ENCODE measurements at places on chromosomes 6 and 20. TPM values are rescaled to one million over a fixed set of nuclear protein-coding genes. Genes with fewer than 3 reads are reported as not detected.
A peak's percentile ranks its signal among the peaks of the same experiment; 100 is the strongest.

DNA sequence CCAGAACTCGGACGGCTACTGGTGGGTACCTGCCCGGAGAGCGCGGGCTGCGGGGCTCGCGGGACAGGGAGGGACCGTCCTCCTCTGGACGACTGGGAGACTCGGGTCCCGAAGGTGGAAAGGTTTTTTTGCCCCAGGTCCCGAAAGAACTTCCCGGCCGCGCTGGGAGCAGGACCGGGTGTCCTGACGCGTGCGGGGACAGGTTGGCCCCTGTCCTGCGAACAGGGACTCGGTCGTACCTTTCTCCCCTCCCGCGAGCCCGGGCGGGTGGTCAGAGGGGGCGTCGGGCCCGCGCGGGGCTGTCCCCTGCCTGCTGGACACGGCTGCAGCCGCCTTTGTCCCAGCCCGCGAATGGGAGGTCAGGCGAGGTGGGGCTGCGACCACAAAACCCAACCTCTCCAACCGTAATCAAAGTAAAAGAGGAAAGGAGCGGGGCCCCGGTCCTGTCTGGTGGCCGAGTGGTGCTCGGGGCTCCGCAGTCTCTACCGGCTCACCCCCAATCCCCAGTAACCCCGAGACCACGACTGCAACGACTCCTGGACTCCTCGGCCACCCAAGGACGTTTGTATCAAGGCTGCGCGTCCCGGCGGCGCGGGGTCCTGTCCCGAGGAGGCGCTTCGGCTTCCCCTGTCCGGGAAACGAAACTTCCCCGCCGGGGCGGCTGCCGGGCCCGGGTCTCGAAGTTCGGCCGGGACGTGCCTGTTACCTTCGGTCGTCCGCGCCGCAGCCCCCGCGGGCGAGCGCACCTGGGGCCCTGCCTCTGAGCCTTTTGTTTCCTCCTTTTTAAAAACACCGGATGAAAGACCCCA lies 798 bp downstream of the DSP start:
- no peaks in the 10 kb centered on the region for H3K4me1 ChIP-seq
- no peaks in the 10 kb centered on the region for H3K36me3 ChIP-seq
- H3K27ac ChIP-seq, result peak overlapping the region; percentile 96
- H3K27me3 ChIP-seq, result no peaks in the 10 kb centered on the region

- no peaks in the 10 kb centered on the region for H3K27me3 ChIP-seq
- no peaks in the 10 kb centered on the region for H3K36me3 ChIP-seq
- no peak for DNase-seq
- no peak overlapping the region for H3K4me3 ChIP-seq
- no peak overlapping the region for H3K27ac ChIP-seq
- H3K4me1 ChIP-seq, result no peaks in the 10 kb centered on the region
These were observed 207.5 kb downstream of the PTPRT start for GRCh38 chr20:42982218-42982617.

The GOPC gene
- total RNA-seq, result 29.5 TPM

DNA sequence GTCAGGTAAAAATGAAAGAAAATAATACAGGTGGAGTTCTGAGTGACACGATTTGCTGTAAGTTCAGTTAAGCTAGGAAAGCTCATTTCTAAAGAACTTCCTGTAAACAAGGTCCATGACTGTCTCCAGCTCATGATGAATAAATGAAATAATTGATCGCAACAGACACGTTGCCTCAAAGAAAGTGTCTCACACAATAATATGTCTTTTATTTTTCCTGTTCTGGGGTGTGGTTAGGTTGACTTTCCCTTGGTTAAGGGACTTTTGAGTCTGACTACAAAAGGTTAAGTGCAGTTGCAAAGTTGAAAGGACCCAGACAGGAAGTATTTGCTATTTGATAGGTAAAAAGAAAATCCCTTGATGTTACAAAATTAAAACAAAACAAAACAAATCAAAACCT lies 304.2 kb upstream of the PRDM1 start:
- no peaks in the 10 kb centered on the region for H3K36me3 ChIP-seq
- H3K4me1 ChIP-seq, result no peaks in the 10 kb centered on the region
- no peak overlapping the region for H3K27ac ChIP-seq

GRCh38 chr20:21326700-21327099 lies 23.6 kb downstream of the XRN2 start:
- DNase-seq, result no peak
- peaks cover 20% of the 10 kb centered on the region for H3K4me1 ChIP-seq
- H3K4me3 ChIP-seq, result no peak overlapping the region
- H3K27me3 ChIP-seq, result no peaks in the 10 kb centered on the region
- H3K27ac ChIP-seq, result no peak overlapping the region

DNA sequence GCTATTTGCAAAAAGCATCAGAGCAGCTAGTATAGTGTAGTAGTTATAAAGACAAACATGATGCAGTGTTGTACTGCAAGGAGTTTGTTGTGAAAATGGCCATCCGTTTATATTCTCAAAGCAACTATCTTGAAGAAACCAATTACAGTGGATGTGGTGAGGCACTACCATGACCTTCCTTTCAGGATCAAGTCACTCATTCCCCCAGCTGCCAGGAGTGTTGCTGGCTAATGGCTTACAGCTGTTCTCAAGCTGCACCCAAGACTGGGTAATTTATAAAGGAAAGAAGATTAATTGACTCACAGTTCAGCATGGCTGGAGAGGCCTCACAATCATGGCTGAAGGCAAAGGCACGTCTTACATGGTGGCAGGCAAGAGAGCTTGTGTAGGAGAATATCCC lies 29.0 kb downstream of the ADGRF4 start:
- H3K27me3 ChIP-seq, result no peaks in the 10 kb centered on the region
- no peaks in the 10 kb centered on the region for H3K36me3 ChIP-seq
- H3K27ac ChIP-seq, result no peak overlapping the region
- no peaks in the 10 kb centered on the region for H3K4me1 ChIP-seq

All from breast epithelium (tissue), 4 donors.